ENCODE measurements at places on chromosomes 13 and 19.

GRCh38 chr13:112708560-112709240, 18.9 kb downstream of the ATP11A start:
- DNase-seq: no peak

- peak; percentile 77 for DNase-seq
These were observed 666 bp downstream of the SAMD1 start for GRCh38 chr19:14089662-14090508.

DNA sequence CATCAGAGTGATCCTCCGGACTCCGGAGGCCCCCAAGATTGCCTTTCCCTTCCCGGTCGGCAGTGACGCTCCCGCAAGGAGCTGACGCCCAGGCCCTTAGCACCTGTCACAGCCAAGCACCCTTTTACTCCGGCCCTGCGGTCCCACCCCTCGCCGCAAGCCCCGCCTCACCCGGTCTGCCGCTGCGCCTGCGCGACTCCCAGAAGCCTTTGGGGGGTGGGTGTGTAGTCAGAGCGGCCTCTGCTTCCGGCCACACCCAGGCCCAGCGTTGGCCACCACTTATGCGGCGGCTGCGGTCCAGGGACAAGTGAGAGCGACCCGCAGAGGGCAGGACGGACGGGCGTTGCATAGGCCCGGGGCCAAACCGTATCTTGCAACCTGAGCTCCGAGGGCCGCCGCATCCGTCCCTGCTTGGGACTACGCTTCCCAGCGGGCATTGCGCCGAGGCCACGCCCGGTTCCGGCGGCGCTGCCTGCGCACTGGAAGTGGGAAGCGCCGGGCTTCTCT, 441 bp upstream of the ZFP28 start:
- DNase-seq: peak; percentile 95

- peak; percentile 95 for DNase-seq
These were observed 3.6 kb downstream of the PRMT1 start for GRCh38 chr19:49680421-49681351.

- DNase-seq: peak; percentile 55
These were observed 22.4 kb upstream of the ARHGEF18 start for GRCh38 chr19:7326105-7326877.

DNA sequence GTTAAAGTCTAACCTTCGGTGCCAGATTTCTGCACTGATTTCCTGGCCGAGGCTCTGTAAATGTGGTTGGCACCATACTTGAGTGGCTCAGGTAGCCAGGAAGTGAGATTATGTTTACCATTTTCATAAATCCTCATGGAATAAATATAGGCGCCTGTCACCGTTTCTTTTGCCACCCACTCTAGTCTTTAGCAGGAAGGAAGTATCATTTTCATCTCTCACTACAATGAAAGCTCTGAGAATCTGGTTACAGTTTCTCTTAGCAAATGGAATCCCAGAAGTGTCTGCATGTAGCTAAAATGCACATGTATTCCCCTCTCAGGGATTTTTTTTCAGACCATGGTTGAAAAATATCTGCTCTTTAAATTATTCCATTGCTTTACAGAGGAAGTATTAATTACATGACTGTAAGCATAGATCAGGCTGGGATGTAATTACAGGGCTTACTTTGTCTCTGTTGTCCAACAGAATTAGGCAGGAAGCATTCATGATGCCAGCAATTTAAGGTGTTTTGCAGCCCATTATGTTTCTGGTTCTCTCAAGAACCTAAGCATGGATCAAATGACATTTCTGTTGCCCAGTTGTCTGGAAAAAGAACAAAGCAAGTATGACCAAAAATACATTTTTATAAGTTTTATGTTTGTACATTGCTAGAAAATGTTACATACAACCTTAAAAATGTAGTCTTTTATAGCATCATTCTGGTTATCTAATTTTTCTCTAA, 221.7 kb upstream of the SPRY2 start:
- DNase-seq: no peak

GRCh38 chr13:48531416-48532255, 1.2 kb downstream of the RCBTB2 start:
- DNase-seq: peak; percentile 13

- no peak for DNase-seq
These were observed 240.9 kb downstream of the LIG4 start for GRCh38 chr13:107974409-107974808.

GRCh38 chr19:2600914-2601870, 101.3 kb downstream of the GNG7 start:
- DNase-seq: no peak

DNA sequence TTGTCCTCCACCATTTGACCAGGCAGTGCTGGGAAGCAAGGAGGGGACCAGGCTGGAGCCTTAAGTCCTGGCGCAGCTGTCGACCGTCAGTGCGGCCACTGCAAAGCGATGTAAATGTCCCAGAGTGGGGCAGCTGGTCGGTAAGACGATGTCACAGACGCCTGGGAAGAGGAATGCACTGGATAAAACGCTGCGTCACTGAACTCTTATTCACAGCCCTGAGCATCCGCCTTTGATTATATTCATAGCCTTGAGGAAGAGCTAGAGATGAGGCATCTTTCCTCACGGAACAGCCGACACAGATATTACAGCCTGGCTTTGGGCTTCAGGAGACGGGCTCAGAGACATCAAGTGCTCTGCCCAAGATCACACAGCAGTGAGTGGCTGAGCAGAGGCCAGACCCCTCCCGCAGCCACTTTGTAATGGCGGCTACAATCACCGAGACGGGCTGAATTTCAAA, 17.6 kb upstream of the TUBGCP3 start:
- no peak for DNase-seq

Measured in hematopoietic multipotent progenitor cell treated with erythropoietin and hydrocortisone succinate and interleukin-3 and kit ligand, for 4 days (in vitro differentiated cells).